ENCODE measurements at places on chromosomes 2 and 18.

GRCh38 chr2:209719034-209719433 is 52.6 kb upstream of the UNC80 start:
- no peak for DNase-seq

DNA sequence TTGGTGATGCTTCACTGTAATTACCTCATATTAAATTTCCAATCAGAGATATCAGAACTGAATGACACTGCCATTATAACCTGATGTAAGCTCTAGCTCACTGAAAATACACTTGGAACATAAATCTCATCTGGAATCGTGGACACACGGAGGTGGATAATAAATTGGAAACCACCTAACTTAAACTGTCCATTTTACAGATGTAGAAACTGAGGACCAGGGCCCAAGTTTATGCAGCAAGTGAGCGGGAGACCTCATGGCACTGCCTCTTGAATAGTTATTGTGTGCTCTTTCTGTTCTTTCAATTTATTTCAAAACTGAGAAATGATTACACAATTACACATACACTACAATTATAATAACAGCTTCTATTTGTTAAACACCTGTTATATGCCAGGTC is 20.8 kb downstream of the CCDC68 start:
- DNase-seq, result no peak

- DNase-seq, result no peak
Observed at GRCh38 chr2:23321751-23322150, 63.2 kb upstream of the KLHL29 start.

DNA sequence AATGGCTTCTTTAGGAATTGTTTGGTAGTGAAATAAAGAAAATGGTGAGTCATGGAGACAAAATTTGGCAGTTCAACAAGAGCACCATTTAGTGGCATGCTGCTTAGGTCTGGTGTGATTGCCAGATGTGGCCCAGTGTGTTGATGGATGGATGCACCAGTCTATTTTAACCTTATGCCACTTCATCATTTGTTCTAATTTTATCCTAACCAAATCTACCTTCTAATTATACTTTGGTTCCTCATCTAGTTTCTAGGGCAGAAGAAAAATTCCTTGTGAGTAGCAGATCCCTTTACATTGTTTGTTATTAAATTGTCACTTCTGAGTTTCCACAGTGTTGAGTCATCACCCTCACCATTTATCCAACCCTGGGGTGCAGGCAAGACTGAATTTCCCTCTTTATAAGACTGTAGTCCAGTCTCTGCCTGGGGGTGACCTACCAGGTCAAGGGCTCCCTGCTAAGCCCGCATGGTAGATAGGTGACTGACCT is 32.5 kb downstream of the NABP1 start:
- no peak for DNase-seq

DNA sequence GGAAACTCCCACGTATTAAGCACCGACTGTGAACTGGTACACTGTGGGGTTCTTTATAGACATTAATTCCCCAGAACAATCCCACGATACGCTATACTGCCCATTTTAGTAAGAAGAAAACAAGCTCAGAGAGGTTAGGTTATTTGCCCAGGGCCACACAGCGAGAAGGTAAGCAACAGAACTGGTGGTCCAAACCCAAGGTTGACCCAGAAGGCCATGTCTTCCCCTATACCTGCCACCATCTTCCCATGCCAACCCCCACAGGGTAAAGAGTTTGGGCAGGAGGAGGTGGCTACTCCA is 69.9 kb downstream of the MARCO start:
- no peak for DNase-seq

DNA sequence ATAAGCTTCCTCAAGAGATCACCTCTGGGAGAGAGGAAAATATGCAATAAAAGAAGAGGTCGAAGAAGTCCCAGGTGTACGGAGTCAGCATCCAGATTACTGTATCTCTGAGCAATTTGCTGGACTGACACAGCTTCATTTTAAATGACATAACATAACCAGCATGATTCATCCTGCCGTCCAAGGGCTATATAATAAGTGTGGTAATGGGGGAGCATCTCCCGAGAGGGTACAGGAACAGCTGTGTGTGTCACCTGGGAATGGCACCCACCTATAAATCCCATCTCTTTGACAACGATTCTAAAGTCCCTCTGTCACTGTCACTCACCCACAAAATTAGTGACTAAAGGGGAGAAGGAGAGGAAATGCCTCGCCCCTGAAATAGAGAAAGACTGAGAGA is 19.3 kb upstream of the FZD7 start:
- no peak for DNase-seq

- no peak for DNase-seq
Observed at GRCh38 chr2:45102579-45103117, 93.4 kb upstream of the SIX2 start.

DNA sequence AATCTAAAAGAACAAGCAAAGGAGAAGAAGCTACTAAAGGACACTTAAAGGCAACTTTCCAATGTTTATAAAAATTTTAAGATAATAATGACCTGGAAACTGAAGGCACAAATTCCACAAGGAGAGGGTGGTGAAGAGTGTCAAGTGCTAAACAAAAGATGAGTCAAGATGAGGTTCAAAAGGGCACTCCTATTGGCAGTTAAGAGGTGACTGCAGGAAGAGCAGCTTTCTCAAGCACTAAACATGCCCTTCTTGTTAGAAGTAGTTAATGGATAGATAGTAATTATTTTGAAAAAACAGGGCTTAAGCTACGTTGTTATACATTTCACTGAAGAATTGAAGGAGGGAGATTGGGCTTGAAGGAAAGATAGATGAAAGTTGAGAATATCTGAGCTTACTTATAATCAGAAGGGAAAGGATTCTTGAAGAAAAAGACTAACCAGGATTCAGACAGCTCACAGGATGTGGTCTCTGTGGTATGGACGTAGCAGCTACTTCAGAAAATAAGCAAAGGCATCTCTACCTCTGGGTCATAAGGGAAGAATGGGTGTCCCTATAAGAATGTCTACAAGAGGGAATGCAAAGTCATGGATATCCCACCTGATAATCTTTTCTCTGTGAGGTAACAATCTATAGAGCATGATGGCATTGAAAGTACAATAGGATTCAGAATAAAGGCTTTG is 454.7 kb upstream of the SLC39A10 start:
- DNase-seq, result no peak

GRCh38 chr2:172084395-172084644 is 987 bp upstream of the DLX1 start:
- no peak for DNase-seq

GRCh38 chr2:231299267-231299666 is 96.2 kb upstream of the B3GNT7 start:
- no peak for DNase-seq

DNA sequence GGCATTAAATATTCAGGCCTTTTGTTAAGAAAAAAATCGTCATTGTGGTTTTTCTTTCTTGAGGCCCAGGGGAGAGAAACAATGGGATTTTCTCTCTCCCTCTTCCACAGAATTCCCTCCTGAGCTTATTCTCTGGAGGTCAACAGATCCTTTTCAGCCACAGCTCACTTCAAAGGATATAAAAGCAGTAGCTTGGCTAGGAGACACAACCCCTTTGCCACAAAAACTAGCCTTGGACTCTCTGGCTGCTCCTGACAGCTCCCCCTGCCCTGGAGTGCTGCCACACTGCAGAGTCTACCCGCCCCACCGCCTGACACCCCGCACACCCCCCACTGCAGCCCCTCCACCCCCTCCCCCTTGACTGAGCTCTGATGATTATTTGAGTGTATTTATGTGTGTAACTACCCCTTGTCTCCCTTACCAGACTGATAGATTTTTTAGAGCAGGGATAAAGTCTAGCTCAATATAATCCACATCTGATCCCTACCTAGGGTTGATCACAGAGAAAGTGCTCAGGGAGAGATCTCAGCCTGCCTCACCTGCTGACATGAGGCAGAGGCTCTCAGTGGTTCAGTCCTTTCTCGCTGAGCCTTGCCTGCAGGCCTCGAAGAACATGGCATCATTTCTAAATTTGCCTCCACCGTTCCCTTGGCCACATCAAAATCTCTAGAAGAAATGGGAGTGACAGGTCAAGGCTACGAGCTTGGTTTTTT is 132.2 kb upstream of the SP5 start:
- no peak for DNase-seq

DNA sequence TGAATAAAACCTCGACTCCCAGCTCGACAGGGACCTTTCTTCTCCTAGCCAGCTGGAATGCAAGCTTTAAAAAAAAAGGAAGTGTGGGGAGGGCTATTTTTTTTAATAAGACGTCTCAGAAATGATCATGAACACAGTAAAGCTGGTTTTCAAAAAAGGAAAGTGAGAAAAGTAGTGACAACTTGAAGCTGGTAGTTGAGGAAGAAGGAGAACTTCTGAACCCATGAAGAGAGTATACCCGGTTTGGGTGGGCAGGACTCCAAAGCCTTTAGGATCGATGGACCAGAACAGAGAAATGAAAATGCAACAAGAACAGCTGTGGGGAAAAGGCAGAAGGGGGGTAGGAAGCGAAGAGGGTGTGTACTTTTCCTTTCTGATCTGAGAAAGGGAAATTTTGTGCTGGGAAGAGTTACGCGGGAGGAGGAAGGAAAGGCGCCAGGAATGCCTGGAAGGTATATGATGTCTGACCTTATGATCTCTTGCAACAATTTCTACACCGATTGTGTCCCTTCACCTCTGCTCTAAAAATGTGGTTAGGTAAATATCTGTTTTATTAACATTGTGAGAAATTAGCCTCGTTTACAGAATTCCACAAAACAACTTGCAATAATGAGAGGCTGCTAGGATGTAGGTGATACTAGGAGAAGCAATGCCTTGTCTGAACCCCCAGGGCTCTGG is 22.6 kb upstream of the CYP1B1 start:
- DNase-seq, result no peak

GRCh38 chr18:35131387-35132020 is 90.3 kb downstream of the MAPRE2 start:
- DNase-seq, result no peak

- DNase-seq, result no peak
Observed at GRCh38 chr2:112566104-112566503, 18.3 kb upstream of the CHCHD5 start.

DNA sequence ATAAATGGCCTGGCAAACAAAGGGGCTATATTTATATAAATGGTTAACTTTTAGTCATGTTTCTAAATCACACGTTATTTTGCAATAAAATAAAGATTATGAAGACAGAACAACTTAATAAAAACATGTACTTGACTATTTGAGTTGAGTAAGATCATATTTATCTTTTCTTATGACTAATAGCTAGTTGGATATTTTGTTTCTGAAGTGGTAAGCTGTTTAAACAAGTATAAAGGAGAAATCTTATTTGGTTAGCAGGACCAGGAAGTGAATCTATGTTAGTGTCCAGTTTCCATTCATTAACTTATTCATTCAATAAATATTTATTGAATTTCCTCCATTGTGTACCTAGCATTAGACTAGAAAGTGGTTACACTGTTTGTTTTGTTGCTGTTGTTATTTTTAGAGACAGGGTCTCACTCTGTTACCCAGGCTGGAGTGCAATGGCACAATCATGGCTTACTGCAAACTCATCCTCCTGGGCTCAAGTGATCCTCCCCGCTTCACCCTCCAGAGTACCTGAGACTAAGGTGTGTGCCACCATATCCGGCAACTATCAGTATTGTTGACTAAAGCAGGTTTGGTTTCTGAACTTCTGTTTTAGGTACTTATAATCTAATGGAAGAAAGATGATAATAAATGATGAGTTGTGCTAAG is 312.6 kb downstream of the DPP10 start:
- no peak for DNase-seq

DNA sequence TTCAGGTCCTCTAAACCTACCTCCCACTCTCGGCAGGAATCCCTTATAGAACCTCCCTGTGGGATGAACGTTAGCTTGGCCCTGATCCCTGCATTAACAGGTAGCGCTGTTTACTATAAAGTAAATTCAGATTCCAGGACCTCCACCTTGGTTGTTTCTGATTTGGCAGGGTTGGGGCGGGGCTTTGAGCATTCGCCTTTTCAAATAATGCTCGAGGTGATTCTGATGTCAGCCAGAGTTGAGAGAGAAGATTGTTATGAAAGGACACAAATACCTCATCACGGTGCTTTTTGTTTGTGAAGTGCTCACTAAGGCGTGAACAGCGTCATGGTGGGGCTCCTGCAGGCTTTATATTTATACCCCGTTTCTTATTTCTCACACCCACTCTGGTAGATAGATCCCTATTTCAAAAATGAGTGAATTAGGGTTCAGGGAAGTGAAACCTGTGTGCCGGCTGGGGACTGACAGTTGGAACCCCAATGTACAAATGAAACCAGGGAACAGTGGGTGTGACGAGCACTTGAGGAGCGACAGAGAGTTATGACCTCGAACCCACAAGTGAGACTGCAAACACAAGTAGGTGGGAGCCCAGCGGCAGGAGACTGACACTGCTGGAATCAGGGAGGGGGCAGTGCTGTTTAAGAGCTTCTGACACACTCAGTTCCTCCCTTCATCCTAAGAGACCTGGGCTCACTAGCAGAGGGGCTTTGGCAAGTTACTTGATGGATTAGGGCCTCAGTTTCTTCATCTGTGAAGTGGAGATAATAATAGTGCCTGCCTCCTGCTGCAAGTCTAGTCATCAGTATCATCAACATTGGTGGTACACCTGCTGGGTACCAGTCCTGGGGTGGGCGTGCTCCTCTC is 14.2 kb upstream of the CXCR4 start:
- DNase-seq, result no peak

GRCh38 chr2:159894145-159894838 is 96.3 kb upstream of the CD302 start:
- no peak for DNase-seq

DNA sequence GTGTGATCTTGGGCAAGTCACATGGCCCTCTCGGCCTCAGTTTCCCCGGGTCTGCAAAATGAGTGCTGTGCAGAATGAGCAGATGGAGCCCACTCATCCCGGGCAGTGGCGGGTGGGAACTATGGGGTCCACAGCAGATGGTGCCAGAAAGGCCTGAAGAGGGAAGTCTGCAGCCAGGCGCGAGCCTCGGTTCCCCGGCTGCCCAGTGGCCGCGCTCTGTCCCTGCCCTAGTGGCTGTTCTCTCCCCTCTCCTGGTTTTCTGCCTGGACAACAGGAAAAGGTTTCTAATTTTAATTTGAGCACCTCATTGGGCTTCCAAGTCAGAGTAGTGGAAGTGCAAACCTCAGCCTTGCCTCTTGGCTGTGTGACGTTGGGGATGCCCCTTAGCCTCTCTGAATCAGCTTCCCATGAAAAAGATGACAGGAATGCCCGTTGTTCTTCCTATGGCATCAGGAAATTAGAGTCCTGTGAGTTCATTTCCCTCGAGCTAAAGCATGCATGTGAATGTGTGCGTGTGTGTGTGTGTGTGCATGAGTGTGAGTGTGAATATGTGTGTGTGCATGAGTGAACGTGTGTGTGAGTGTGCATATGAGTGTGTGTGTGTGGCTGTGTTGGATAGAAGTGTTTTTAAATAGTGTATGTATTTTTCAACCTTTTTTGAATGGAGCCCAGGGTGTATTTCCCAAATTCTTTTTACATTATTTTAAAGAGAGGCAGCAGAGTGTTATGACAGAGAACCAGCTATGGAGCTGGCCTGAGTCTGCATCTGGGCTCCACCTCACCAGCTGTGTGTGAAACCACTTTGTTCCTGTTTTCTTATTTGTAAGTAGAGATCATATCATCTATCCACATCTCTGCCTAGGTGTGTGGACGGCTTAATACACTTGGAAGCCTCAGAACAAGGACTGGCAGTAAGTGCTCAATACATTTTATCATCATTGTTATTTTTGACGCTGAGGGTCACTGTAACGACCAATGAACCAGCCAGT is 41.3 kb downstream of the RRM2 start:
- DNase-seq, result no peak
